Temporal lobe (tissue), 4 donors: ENCODE measurements at places on chromosomes 5 and 9. TPM values are rescaled to one million over a fixed set of nuclear protein-coding genes. Genes with fewer than 3 reads are reported as not detected.

GHR gene
- 1.7 TPM for total RNA-seq

PRRX2 gene
- total RNA-seq: 0.25 TPM

PCDH1 gene
- total RNA-seq: 49.2 TPM

NTNG2 gene
- 4.9 TPM for total RNA-seq

PTGES gene
- total RNA-seq: 2.0 TPM

TNFSF8 gene
- 0.49 TPM for total RNA-seq

PDCD1LG2 gene
- total RNA-seq: 0.25 TPM
